ENCODE measurements at places on chromosomes 6 and 20. TPM values are rescaled to one million over a fixed set of nuclear protein-coding genes. Genes with fewer than 3 reads are reported as not detected.

The FGD2 gene
- 0.10 TPM for total RNA-seq

The SCUBE3 gene
- 0.05 TPM for total RNA-seq

The TCF19 gene
- 15.4 TPM for total RNA-seq

The ECHDC1 gene
- total RNA-seq, result 47.2 TPM

The C2 gene
- total RNA-seq, result 3.1 TPM

The LKAAEAR1 gene
- total RNA-seq, result not detected

The DDX39B gene
- total RNA-seq, result 545 TPM

The TNFRSF21 gene
- total RNA-seq, result 48.3 TPM

The HFE gene
- 9.8 TPM for total RNA-seq

The VWA7 gene
- 14.6 TPM for total RNA-seq

The TTPAL gene
- total RNA-seq, result 20.4 TPM

The WFDC12 gene
- not detected for total RNA-seq

The PPP1R14C gene
- total RNA-seq, result 7.8 TPM

The FERMT1 gene
- 34.9 TPM for total RNA-seq

The MEP1A gene
- total RNA-seq, result not detected

The RNF39 gene
- total RNA-seq, result 0.22 TPM

The LPA gene
- not detected for total RNA-seq

The SALL4 gene
- 1.9 TPM for total RNA-seq

The ADAT2 gene
- total RNA-seq, result 18.4 TPM

The KCNK16 gene
- not detected for total RNA-seq

The CTAGE9 gene
- not detected for total RNA-seq

The PMEPA1 gene
- 0.64 TPM for total RNA-seq

The IMPG1 gene
- not detected for total RNA-seq

The FHL5 gene
- total RNA-seq, result not detected

The FOXC1 gene
- 40.7 TPM for total RNA-seq

The MLIP gene
- 0.59 TPM for total RNA-seq

The HLA-DPA1 gene
- 0.89 TPM for total RNA-seq

The PRR18 gene
- total RNA-seq, result not detected

The GINS1 gene
- total RNA-seq, result 30.4 TPM

The RHAG gene
- total RNA-seq, result 0.57 TPM

The PRL gene
- not detected for total RNA-seq

The GSTA2 gene
- not detected for total RNA-seq

The HMGCLL1 gene
- total RNA-seq, result not detected

The EPB41L2 gene
- total RNA-seq, result 74.8 TPM

The FAM83D gene
- 51.1 TPM for total RNA-seq

The ANKRD66 gene
- total RNA-seq, result not detected

The SLC17A2 gene
- not detected for total RNA-seq

The C20orf204 gene
- 2.5 TPM for total RNA-seq

The SLC24A3 gene
- not detected for total RNA-seq

The BFSP1 gene
- total RNA-seq, result 8.8 TPM

The TAGAP gene
- 0.30 TPM for total RNA-seq

The CBLN4 gene
- not detected for total RNA-seq

The HEY2 gene
- total RNA-seq, result not detected

The TRERF1 gene
- 12.4 TPM for total RNA-seq

The TP53TG5 gene
- 0.76 TPM for total RNA-seq

The SLC17A1 gene
- not detected for total RNA-seq

The YTHDF1 gene
- total RNA-seq, result 42.8 TPM

The TREML1 gene
- not detected for total RNA-seq

The POU5F1 gene
- 1.9 TPM for total RNA-seq

The HSPA1L gene
- 0.12 TPM for total RNA-seq

The CLPSL2 gene
- total RNA-seq, result 1.7 TPM

The PDYN gene
- total RNA-seq, result not detected

The MUC21 gene
- not detected for total RNA-seq

The TSPO2 gene
- total RNA-seq, result not detected

The UBE2C gene
- 205 TPM for total RNA-seq

The BPIFA1 gene
- not detected for total RNA-seq

The HTR1E gene
- not detected for total RNA-seq

The HLA-G gene
- not detected for total RNA-seq

The STMND1 gene
- total RNA-seq, result not detected

Measured in HCT116 (cell line).